ENCODE measurements at places on chromosomes 2 and 18.

GRCh38 chr2:166365803-166366420 lies 9.8 kb downstream of the SCN9A start:
- no peak for DNase-seq

DNA sequence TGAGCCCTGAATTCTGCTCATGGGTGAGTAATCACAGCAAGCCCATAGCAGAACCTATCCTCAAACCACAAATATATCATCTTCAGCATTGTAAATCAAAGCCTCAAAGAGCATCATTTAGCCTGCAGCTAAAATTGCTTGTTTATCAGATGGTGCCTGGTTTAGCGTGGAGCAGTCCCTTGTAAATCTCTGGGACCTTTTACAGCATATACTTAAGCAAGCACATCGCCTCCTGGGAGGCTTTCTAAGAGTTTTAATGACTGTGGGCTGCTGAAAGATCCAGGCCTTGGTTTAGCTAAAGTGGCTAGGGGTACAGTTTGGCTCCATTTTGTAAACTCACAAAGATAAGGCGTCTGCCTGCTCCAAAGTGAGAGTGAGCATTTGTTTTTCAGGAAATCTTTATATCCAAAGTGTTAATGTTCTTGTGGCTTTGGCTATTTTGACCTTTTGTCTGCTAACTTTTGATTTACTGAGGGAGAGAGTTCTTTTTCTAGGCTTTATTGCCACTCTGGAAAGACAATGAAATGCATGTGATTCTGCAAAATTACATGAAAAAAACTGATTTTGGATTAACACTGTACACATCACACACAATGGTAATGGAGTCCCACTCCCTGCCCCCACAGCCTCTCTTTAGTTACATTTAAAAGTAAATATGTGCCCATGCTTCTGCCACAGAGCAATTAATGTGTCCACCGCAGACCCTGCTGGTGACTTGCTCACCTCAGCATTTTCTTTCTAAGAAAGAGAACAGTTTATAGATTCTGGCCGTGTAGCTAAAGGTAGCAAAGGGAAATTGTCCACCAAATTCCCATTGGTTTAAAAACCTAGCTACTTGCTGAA lies 194.8 kb downstream of the LNPK start:
- no peak for DNase-seq

DNA sequence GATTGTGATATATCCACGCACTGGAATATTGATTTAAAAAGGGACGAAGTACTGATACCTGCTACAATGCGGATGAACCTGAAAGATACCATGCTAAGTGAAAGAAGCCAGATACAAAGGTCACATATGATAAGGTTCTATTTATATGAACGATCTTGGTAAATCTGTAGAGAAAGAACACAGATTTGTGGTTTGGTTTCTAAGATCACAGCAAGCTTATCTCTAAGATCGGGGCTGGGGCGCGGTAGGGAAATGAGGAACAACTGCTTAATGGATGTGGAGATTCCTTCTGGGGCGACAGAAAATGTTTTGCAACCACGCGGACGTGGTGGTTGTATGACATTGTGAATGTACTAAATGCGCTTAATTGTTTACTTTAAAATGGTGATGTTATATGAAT lies 60.1 kb downstream of the NEDD4L start:
- DNase-seq: no peak

- no peak for DNase-seq
Measured at GRCh38 chr2:57443973-57444521, 602.6 kb upstream of the VRK2 start.

GRCh38 chr18:22411446-22411845 lies 6.3 kb downstream of the CTAGE1 start:
- no peak for DNase-seq

- DNase-seq: no peak
Measured at GRCh38 chr2:42905341-42906110, 113.1 kb upstream of the HAAO start.

GRCh38 chr2:55090702-55091101 lies 40.5 kb upstream of the RTN4 start:
- DNase-seq: no peak

DNA sequence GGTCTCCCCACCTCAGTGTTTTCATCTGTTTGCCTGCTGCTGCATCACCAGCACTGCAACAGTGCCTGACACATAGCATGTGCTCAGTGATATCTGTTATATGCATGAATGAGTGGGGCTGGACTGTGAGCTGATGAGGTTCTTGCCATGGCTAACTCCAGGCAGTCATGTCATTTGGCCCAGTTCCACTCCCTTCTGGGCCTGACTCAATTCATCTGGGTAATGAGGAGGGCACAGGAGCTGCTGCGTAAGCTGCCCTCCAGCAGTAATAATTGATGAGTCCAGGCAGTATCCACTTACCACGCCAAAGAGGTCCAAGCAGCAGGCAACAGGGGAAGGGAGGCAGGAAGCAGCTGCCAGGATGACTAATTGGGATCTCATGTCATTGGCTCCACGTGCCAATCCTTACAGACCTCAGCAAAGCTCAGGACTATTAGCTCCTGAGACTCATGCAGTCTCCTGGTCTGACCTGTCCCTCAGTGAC lies 34.1 kb upstream of the MAT2A start:
- no peak for DNase-seq

DNA sequence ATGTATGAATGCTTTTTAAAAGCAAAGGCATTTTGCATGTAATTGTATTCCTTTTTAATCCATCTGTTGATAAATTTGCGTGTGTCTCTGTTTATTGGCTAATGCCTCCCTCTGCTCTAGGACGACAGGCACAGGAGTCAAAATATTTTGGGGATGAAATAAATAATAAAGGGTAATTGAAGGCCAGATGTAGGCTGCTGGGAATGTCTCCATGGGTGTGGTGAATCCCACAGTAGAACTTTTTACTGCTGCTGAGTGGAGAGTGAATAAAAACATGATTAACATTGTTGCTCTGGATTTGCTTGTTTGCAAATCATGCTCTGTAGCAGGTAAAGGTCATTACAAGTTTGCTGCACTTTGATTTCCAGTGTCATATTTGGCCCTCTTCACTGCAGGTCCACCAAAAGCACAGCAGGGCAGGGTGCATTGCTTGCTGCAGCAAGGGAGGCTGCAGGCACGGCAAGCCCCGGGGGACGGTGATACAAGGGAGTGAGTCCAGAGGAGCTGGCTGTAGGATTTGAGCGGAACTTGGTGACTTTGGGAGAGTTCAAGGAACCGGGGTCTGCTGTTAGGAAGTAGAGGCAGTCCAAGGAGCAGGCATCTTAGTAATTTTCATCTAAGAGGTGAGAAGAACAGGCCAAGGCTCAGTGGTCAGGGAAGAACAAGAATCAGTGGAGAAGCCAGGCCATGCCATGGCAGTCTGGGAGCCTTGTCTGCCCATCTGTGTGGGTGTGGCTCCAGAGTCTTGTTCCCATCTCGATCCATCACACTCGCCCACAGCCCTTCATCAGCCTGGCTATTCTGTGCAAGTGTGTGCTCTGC lies 201.5 kb upstream of the RAB6C start:
- DNase-seq: no peak

DNA sequence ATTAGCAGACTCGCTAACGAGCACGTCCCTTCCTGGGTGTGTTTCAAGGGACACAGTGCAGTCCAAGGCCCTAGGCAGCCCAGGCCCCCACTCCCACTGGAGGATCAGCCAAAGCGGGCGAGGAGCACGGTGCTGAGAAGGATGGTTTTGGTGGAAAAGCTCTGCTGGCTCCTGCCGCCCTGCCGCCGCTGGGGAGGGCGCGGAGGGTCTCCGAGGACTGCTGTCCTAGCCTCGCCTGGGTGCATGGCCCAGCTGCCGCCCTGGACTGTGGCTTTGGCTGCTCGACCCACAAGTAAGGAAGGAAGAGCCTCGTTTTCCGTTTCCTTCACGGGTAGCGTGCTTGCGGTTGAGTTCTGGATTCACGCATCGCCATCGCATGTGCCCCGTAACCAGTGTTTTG lies 79.9 kb downstream of the MTCL1 start:
- DNase-seq: no peak

- DNase-seq: no peak
Measured at GRCh38 chr2:170503563-170503962, 211.6 kb upstream of the SP5 start.

DNA sequence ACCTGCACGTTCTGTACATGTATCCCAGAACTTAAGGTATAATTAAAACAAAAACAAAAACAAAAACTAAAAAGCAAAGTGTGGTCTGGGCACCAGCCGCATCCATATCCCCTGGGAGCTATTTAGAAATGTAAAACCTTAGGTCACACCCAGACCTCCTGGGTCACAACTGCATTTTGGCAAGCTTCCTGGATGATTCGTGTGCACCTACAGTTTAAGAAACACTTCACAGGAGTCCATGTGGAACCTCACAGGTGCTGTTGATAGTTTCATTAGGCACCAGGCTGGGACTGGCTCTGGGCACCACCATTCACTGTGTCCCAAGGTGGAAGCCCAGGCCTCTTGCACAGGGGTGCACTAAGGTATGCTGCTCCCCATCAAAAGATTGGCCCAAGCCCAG lies 103.6 kb upstream of the BOD1L2 start:
- DNase-seq: no peak

GRCh38 chr2:111031546-111032478 lies 88.9 kb upstream of the BCL2L11 start:
- DNase-seq: no peak

- DNase-seq: no peak
Measured at GRCh38 chr2:138827426-138828054, 47.4 kb upstream of the NXPH2 start.

DNA sequence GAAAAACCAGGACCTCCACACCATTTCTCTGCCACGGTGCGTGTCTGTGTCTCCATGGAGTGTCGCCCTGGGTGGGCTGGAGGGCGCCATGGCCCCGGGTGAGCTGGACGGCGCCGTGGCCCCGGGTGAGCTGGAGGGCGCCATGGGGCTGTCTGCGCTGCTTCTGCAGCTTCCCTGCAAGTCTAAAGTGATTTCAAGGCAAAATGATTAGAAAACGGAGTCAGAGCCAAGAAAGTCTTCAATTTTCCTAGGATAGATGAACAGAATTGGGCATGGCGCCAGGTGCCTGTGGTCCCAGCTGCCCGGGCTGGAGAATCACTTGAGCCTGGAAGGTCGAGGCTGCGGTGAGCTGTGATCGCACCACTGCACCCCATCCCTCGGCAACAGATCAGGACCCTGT lies 27.7 kb upstream of the NFATC1 start:
- no peak for DNase-seq

DNA sequence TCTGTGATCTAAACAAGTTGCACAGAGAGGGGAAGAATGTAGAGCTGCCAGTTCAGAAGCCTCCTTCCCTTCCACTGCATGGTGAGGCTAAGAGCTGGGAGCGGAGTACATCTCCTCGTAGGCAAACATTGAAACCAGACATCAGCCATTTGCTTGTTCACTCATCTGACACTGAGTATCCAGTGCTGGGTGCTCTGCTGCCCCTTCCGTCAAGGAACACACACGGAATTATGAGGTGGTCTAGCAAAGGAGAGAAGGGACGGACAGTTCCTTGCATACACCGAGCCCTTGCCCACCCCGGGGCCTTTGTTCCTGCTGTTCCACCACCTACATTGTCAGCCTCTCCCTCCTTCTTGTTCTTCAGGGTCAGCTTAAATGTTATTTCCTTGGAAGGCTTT lies 44.6 kb downstream of the SLC4A1AP start:
- no peak for DNase-seq
